ENCODE measurements at places on chromosomes 2 and 18.

GRCh38 chr2:167686691-167687090 lies 560.7 kb downstream of the STK39 start:
- no peak for DNase-seq

DNA sequence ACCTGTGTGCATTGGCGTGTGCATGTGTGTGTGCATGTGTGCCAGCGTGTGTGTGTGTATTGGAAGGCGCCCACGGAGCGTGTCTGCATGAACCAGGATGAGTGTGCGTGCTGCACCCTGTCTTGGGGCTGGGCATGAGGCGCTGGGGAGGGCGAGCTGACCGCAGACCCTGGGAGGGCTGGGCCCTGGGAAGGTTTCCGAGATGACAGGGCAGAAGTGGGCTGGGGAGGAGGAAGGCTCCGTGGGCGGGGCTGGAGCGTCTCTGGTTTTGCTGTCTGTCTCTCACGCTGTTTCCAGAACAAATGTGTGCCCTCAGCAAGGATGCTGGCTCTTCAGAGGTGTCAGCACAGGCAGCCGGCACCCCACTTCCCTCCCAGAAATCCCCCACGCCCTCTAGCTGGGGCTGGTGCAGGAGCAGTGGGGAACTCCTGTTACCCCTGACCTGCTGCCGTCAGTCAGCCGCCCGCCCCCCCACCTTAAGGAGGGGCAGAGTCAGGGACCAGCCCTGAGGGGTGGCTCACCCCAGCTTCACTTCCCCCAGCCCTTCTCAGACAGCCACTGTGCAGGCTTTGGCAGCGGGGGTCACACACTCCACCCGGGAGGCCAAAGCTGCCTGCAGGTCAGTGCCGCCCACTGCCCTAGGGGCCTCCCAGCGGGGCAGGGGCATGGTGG lies at the start of gene GPR35:
GPR35 (plus strand) TSS at position 531 of the 672 bp plus-strand sequence. CDS start 4,473 bp downstream, outside the sequence.
- peak; percentile 73 for DNase-seq

DNA sequence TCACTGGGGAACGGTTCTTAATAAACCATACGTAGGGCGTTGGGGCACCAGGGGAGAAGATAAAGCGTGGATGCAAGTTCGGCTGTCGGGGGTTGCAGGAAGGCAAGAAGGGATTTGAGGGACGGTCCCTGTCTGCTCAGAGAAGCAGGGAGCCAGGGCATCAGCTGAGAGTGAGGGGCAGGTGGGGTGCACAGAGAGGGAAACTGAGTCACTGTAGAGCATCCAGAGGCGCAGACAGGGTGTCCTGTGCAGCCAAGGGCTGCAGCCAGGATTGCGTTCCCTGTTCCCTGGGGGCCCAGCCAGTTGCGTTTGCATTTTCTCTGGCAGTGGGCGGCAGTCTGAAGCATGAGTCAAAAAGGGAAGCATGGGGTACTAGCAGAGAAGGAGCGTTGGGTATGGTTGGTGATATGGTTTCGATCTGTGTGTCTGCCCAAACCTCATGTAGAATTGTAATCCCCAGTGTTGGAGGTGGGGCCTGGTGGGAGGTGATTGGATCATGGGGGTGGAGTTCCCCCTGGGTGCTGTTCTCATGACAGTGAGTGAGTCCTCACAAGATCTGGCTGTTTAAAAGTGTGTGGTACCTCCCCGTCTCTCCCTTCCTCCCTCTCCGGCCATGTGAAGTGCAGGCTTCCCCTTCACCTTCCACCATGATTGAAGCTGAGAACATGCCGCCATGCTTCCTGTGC lies 202.9 kb downstream of the NDUFA10 start:
- no peak for DNase-seq

DNA sequence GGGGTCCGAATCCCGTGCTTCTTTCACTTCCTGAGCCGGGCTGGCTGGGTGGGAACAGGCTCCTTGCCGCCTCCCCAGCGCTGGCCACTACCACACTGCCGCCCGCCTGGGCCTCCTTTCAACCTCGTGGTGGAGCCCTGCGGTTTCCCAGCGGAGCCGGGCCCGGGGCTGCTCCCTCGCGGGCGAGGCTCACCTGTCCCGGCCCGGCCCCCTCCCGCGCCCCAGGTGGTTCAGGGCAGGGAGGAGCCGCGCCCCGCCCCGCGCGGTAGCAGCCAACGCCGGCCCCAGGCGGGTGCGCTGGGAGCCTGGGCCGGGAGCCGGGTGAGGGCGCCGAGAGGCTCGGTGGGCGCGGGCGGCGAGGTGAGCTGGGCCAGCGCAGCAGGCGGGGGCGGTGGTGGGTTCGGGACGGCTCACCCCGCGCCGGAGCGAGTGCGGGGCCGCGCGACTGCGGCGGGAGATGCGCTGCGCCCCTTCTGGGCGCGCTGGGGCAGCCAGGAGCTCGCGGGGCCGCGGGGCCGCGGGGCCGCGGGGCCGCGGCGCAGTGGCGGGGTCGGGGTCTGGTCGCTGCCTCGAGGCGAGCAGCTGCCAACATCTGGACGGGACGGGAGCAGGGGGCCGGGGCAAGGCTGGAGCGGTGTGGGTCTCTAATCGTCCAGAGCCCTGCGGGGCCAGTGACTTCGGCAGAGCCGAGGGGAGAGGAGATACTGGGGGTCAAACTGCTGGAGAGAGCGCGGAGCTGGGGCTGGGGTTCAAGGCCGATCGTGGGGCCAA lies at the start of gene LYPD6B:
LYPD6B (plus strand) TSS at position 258 of the 771 bp plus-strand sequence. CDS start 92,250 bp downstream, outside the sequence.
- DNase-seq = no peak

GRCh38 chr18:3261373-3262233 lies at the start of gene MYL12B:
Gene MYL12B (plus strand): TSS chr18:3262133. CDS start chr18:3272899, 10,766 bp downstream.
- DNase-seq = peak; percentile 91

DNA sequence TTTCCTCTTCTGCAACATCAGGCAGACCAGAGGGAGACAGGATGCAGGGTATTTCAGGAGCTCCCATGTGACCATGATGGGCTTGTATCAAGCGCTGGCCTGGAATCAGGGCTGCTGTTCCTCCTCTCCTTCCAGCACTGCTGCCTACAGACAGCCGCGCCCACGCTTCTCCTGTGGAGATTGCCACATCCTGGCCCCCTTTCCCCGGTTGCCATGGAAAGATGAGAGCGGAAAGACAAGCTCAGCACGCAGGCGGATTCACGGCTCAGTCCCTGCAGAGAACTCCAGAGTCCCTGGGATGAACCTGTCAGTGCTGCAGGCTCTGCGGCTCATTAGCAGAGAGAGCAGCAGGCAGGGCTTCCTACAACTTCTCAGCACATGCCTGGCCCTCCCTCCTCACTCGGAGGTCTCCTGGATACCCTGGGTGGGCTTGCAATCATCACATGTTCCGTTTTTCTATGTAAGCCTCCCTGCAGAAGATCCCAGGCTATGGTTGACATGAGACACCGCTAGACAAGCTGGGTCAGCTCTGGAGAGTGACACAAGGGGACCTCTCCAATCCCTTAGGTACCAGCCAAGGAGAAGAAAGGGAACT lies 497.8 kb upstream of the MYT1L start:
- DNase-seq = no peak

- no peak for DNase-seq
Measured at GRCh38 chr2:33110461-33110860, 163.7 kb downstream of the LTBP1 start.

GRCh38 chr2:151289972-151290866 lies 751 bp upstream of the NMI start:
- peak; percentile 80 for DNase-seq

GRCh38 chr2:191977754-191978153 lies 130.9 kb upstream of the CAVIN2 start:
- DNase-seq = no peak

- DNase-seq = no peak
Measured at GRCh38 chr18:22349317-22349898, 68.3 kb downstream of the CTAGE1 start.

- DNase-seq = no peak
Measured at GRCh38 chr2:218019411-218020060, 16.7 kb upstream of the TNS1 start.

DNA sequence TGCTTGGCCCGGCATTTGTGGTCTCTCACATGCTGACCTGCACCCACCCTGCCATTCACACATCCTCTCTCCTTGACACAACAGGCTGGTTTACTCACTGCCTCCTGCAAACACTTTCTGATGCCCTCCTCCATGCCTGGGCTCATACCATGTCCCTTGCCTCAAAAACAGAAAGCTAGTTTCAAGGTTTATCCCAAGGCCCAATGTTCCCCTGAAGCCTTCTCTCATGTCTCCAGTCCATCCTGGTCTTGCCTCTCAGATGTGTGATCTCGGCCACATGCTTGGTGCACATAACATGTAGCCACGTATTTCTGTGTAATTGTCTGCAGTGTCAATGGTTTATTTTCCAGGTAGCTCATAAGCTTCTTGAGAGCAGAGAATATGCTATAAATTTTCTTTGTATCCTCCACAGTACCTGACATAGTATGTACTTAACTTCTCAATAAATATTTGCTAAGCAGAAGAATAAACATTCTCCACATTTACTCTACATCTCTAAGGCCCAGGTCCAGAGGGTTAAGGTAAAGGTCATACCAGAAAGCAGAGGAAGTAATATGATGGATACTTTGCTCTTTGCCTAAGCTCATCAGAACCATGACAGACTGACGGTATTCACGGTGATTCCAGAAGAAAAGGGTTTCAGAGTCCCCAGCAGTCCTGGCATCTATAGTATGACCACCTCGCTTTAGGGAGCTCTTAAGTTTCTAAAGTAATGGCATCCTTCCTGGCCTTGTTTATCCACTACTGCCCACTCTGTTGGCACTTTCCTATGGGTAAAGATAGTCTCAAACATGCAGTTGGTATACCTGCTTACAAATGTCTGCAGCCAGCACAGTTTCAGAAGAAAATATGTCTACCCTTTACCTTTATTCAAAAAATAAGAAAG lies 163.4 kb upstream of the ZFP36L2 start:
- no peak for DNase-seq

DNA sequence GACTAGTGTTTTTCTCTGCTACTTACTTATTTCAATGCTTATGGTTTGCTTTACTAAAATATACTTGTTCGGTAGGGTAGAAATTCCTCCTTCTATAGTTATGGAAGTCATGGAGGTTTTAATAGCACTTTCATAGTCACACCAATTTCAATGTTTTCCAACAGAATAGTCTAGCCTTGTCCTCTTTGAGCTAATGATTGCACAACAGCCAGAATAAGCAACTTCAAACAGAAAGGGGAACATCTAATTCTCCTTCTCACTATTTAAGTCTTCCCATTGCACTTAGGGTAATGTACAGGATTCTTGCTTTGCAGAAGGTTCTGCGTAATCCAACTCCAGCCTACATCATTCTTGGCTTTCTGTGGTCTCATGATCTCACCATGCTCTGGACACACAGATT lies 287.7 kb upstream of the GCFC2 start:
- no peak for DNase-seq

- DNase-seq = no peak
Measured at GRCh38 chr18:24402209-24402785, 4.7 kb upstream of the OSBPL1A start.

GRCh38 chr2:167692191-167692590 lies 555.2 kb downstream of the STK39 start:
- DNase-seq = no peak

DNA sequence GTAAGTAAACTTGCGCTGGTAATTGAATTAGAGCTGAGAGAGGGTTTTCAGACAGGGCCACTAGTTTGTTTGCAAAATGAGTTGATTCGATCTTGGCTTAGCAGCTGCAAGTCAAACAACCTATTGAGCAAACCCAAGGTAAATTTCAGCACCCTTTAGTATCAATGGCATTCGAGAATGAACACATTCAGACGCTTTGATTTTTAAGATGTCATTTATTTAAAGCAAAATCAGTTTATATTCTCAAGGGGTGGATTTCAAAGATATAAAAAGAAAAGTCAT lies 44.2 kb downstream of the TGIF1 start:
- no peak for DNase-seq

- DNase-seq = peak; percentile 14
Measured at GRCh38 chr2:241036397-241036963, 38.1 kb downstream of the SNED1 start.

DNA sequence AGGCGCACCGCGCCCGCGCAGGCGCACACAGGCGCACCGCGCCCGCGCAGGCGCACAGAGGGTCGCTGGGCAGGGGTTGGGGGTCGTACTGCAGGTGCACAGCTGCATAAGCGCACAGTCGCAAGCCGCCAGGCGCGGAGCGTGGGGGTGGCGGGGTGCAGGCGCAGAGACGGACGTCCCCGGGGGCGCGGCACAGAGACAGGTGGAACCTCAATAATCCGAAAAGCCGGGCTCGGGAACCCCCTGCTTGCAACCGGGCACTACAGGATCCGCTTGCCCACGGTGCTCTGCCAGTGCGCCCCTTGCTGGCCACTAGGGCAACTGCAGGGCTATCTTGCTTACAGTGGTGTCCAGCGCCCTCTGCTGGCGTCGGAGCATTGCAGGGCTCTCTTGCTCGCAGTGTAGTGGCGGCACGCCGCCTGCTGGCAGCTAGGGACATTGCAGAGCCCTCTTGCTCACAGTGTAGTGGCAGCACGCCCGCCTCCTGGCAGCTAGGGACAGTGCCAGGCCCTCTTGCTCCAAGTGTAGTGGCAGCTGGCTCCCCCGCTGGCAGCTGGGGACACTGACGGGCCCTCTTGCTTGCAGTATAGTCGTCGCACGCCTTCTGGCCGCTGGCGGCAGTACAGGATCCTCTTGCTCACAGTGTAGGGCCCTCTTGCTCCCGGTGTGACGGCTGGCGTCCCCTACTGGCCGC lies 34.9 kb downstream of the FAM110C start:
- peak; percentile 30 for DNase-seq

DNA sequence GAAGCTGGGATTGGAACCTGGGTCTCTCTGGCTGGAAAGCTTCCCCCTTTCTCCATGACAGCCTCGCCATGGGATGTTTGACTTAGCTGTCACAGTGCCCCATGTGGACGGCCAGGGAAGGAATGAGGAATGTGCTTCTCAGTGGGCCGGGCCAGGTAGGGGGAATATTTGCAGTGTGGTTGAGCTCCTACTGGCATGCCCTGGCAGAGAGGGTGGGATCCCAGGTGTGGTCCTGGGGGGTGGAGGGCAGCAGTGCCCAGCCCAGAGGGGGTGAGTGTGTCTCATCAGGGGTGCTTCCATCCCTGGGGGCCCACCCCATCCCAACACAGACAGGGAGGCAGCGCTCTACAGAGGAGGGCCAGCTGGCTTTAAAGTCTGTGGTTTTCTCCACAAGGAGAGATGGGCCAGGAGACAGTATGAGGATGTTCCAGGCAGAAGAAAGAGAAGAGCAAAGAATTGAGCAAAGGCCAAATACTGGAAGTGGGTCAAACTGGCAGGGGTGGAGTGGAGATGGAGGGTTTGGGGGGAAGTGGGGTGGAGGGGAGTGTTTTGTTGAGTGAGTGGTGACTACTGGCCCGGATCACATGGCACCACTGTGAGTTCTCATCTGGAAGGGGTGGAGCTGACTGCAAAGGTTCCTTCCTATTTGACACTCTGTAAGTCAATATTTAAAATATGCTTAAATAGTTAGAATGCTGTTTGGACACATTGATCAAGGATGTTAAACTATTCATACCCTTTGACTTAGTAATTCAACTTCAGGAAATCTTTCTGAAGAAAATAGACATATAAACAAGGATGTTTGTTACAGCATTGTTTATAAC lies 94.0 kb downstream of the MYCN start:
- DNase-seq = no peak

- no peak for DNase-seq
Measured at GRCh38 chr2:148184976-148185375, 164.1 kb downstream of the MBD5 start.

GRCh38 chr18:55226044-55226443 lies 266.8 kb upstream of the CCDC68 start:
- no peak for DNase-seq

Data from ELR (cell line).